ENCODE measurements at places on chromosomes 7 and 10.

DNA sequence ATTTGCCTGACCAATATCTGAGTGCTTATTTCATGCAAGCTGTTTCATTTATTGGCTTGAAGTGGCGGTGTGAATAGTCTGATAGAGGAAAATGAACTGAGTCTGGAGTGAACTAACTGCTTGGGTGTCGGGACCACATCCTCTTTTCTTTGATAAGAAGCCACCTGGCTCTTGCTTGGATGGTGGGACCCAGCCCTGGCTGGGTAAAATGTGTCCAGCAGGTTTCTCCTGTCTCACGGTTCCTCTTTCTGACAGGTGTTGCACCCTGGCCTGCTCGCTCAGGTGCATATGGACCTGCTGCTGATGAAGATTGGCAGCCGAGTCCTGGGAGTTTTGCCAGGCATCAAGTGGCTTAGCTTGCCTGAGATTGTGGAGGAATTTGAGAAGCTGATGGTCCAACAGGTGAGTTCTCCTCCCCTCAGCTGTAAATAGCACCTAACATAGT, 1.6 kb downstream of the ADCK2 start:
- DNase-seq = peak; percentile 66

DNA sequence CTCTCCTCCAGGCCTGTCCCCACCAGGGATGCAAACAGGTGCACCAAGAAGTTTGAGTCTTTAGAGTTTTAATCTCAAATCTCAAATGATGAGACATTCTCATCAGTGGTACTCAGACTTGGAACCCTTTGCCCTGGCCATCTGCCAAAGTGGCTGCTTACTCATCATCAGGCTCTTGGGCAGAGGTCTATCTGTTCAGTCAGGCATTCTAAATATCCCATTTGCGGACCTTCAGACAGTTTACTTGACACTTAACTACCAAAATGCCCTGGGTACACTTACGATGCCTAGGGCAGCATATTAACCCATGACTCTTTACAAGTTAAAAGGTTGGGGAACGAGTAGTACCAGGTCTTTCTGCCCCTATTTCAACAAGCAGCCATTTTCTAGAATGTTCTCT, 61.2 kb upstream of the YAE1 start:
- DNase-seq = no peak

DNA sequence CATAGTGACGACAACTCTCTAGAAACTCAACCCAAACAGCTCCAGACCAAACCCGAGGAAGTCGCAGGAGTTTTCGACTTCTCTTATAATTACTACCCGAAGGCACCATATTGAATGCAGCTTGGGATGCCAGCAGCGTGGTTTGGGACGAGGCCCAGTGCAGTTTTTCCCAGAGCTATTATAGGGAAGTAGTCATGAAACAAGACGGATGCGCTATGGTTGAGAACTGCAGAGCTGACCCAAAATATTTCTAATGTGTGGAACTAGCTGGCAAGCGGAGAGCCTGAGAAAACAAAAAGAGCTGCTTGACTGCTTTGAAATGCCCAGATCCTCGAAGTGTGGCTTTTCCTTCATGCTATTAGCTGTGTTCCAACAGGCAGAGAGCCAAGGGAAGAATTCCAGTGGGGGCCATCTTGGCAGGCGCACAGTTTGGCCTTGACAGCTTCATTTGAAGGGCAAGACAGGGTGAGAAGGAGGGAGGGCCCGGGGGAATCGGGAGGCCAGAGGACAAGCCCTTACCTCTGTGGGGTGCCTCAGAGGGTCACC, 122.7 kb downstream of the CUL2 start:
- DNase-seq = no peak

- peak; percentile 15 for DNase-seq
These were observed 538.5 kb downstream of the SUGCT start for GRCh38 chr7:40673285-40673684.

- DNase-seq = no peak
These were observed 46.9 kb downstream of the SLIT1 start for GRCh38 chr10:97138846-97139245.

DNA sequence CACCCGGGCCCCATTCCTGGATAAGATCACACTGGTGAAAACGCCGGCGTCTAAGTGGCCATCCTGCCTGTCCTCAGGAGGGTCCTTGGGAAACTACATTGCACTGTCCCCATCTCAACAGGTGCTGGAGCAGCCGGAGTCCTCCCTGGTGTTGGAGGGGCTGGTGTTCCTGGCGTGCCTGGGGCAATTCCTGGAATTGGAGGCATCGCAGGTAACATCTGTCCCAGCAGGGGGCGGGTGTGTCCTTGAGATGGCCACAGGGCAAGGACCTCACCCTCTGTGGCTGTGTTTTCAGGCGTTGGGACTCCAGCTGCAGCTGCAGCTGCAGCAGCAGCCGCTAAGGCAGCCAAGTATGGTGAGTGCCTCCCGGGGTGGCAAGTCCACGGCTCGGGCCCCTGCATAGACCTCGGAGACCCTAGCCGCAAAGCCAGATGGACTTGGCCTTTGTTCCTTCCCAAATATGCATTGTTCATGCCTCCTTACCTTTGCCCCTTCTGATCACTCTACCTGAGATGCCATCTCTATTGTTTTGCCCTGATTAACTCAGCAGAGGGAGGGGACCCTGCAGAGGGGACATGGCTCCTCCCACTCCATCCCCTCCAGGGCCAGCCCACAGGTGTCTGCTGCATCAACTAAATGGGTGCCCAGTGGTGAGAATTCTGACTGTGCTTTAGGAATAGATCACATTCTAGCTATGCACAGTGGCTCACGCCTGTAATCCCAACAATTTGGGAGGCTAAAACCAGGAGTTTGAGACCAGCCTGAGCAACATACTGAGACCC, 23.8 kb downstream of the ELN start:
- no peak for DNase-seq

DNA sequence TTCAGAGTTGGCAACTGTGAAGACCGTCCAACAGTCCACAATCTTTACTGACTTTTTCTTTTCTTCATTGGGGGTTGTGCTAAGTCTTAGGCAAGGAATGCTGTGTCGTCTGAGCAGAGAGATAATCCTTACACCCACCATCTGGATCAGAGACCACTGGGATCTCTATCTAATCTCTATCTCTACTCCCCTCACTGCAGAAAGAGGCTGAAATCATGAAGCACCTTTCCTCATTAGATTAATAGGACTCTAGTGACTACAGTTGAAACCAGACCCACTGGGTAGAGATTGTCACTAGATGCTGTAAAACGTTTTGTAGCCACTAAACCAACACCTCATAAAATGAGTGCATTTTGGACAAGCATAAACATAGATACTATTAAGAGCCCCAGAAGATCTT, 387.4 kb upstream of the CELF2 start:
- no peak for DNase-seq

- peak; percentile 84 for DNase-seq
These were observed 817 bp downstream of the MLLT10 start for GRCh38 chr10:21534604-21535493.

- no peak for DNase-seq
These were observed 127.6 kb downstream of the NEBL start for GRCh38 chr10:20769481-20769880.

GRCh38 chr10:13685885-13686284, 99.1 kb downstream of the PRPF18 start:
- no peak for DNase-seq

- DNase-seq = no peak
These were observed 67.8 kb downstream of the EMX2 start for GRCh38 chr10:117610321-117610720.

- DNase-seq = peak; percentile 8
These were observed 118.1 kb downstream of the WDR11 start for GRCh38 chr10:120969219-120969645.

GRCh38 chr10:18414061-18414460, 237.3 kb downstream of the NSUN6 start:
- no peak for DNase-seq

DNA sequence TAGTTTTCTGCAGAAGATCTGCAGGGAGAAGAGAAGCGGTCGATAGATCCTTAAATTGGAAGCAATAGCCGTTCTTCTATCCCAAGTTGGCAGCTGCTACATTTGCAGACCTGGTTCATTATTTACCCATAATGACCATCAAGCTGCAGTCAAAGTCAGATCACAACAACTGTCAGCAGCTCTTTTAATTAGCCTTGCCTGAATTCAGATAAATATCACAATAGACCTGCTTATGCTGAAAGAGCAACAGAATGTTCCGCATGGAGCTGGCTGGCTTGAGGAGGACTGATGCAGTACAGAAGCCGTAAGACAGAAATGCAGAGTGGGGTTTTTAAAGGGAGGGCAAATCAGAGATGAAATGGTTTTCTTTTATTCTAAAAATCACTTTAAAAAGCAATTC, 109.4 kb downstream of the HIBADH start:
- DNase-seq = no peak

GRCh38 chr10:29099001-29099400, 189.9 kb upstream of the LYZL1 start:
- no peak for DNase-seq

GRCh38 chr7:87837597-87837996, 38.6 kb downstream of the SLC25A40 start:
- DNase-seq = no peak

DNA sequence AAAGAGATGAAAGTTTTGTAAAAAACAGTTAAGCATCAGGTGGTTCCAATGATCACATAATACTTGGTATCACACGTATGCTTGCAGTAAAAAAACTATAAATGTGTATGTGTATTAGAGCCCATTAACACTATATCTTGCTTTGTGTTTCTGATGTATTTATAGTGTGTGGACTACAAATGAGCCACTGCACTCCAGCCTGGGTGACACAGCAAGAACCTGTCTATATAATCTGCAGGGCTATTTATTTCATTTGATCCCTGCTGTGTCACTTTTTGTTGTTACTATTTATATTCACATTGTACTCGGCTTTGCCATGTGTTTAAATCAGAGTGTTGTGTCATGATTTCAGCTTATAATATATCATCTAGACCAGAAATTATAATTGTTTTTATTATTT, 487.8 kb upstream of the TEX47 start:
- no peak for DNase-seq

Data from common myeloid progenitor, CD34-positive (primary cell).